Endothelial cell (in vitro differentiated cells): ENCODE measurements at places on chromosomes 6 and 20.

DNA sequence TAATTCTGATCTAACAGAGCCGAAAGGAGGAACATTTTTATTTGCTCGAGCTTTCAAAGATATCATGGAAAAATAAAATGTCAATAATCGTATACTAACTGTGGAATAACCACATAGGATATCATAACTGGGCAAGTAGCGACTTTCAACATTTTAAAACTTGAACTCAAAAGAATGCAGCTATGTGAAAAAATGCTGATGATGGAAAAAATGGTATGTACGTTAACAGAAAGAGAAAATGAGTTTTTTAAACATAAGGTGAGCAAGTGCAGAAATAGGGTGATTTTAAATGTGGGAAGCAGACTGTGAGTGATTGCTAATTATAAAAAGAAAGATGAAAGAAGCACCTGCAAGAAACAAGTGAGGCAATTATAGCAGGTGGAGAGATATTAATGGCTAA is 238.3 kb upstream of the HSF2 start:
- no peak for DNase-seq

- no peak for DNase-seq
Measured at GRCh38 chr6:112691289-112691688, 344.2 kb downstream of the RFPL4B start.

- DNase-seq, result no peak
Measured at GRCh38 chr6:132750455-132751248, 7.1 kb downstream of the VNN2 start.

DNA sequence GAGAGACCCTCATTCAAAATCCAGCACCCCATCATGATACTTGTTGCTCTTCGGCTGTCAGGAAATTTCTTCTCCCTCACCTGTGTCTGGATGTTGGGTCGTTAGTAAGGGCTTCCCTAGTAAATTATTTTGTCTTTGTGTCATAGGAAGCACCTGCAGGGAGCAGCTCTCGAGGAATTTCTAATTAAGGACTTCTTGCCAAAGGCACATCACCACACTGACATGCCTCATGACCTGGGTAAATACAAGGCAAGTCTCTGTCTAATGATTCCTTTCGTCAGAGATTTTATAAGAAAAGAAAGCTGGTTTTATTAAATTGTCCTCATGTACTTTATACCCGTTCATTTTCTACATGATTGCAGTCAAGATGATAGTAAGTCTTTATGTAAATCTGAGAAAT is at the start of gene NOX3:
TSS of gene NOX3 (minus strand) at position 74 of the 400 bp plus-strand sequence. CDS start at position 35, 39 bp downstream.
- DNase-seq, result no peak

DNA sequence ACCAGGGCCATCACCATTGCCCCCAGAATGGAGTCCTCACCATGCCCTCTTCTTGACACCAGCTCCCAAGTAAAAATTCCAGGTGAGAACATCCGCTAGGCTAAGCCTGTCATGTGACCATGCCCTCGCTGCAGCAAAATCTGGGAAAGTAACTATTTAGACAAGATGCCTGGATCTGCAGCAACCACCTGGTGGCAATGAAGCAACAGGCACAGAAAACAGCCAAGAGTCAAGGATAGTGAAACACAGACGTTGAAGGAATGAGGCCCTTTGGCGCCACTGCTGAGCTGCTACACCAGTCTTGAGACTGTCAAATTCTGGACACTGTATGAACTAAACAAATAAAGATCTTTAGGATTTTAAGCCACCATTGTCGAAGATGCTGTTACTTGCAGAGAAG is 30.1 kb upstream of the TGM6 start:
- no peak for DNase-seq

- DNase-seq, result no peak
Measured at GRCh38 chr6:489001-489400, 97.4 kb downstream of the IRF4 start.

DNA sequence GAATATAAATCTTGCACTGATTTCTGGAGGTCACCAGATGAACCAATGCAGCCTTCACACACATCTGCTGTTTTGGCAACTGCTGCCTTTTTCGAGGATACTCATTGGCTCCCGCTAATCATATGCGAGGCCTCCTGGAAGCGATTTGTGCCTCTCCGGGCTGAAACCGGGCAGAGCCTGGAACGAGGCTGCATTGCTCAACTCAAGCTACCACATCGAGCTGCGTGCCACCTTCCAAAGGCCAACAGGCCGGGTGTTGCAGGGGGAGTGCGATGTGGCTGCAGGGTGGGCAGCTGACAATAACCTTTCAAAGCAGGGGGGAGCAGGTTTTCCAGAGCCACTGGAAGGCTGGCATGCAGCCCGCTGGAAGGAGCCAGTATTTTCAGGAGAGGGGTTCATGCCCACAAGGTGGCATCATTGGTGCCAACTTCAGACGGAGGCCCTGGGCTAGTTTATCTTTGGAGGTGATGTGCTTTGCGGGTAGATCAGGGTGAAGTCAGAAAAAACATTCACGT is 122.6 kb upstream of the IFNGR1 start:
- no peak for DNase-seq
